ENCODE measurements at places on chromosomes 13 and 19.
A peak's percentile ranks its signal among the peaks of the same experiment; 100 is the strongest.

- no peak for DNase-seq
These were observed 431 bp downstream of the FUT3 start for GRCh38 chr19:5850743-5851293.

- DNase-seq = no peak
These were observed 839 bp upstream of the CKAP2 start for GRCh38 chr13:52454459-52454819.

- DNase-seq = peak; percentile 11
These were observed 17.3 kb downstream of the PLD3 start for GRCh38 chr19:40365613-40366401.

DNA sequence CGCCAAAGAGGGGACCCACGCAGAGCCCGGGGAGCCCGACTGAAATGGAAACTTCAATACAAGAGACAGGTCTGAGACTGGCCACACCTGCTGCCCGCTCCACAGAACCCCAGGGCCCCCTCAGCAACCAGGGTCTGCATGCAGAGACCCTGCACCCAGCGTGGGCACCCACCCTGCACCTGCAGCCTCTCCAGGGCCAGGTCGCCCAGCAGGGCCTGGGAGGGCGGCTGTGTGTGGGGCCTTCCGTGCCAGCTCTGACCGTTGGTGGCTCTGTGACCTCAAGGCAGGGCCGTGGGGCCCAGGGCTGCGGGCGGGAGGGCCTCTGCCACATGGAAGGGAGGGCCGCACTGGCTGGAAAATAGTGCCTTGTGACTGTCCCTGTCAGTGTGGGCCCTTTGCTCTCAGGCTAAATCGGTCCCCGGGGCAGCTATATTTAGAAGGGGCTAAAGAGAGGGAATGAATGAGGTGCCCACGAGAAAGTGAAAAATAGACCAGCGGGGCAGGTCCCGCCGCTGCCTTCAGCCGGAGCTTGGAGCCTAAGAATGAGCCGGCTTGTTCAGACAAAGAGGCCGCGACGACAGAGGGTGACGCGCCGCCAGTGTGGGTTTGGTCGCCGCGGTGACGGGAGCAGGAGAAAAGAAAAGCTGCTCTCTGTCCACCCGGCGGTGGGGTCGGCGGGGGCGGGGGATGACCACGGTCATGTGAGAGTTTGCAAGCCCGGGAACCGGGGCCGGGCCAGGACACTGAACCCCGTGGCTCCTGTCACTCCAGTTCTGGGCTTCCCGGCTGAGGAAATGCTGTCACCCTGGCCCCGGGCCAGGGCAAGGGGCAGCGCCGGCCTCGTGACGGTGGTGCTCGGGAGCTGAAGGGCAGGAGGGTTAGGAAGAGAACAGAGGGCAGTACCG, 70.5 kb downstream of the GADD45B start:
- no peak for DNase-seq

DNA sequence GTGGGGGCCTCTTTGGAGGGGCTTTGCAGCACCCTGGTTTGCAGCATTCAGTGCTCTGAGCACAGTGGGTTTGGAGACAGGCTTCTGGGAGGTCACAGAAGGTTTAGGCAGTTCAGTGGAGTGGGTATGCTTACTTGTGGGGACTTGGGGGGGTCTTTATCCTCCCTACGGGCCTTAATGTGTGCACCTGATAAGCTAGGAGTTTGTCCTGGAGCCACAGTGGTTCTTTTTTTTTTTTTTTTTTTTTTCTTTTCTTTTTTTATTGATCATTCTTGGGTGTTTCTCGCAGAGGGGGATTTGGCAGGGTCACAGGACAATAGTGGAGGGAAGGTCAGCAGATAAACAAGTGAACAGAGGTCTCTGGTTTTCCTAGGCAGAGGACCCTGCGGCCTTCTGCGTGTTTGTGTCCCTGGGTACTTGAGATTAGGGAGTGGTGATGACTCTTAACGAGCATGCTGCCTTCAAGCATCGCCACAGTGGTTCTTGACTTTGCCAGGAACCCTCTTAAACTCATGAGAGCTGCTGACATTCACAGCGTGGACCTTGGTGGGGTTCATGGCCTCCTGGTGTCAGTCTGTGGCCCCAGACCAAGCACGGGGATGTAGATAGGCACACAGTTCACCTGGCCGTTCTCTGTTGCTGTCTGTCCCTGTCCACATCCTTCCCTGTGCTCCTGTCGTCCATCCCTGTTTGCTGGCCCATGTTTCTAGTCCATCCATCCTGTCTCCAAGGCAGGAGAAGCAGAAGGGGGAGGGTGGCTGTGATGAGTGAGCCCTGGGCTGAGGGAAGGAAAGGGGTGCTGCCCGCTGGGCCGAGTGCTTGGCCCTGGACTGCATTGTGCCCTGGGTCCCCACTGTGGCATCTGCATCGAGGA, 2.7 kb downstream of the EGLN2 start:
- no peak for DNase-seq

GRCh38 chr19:5624741-5625278, 1.9 kb downstream of the SAFB start:
- no peak for DNase-seq

- no peak for DNase-seq
These were observed 475.9 kb upstream of the HTR2A start for GRCh38 chr13:47372751-47373150.

GRCh38 chr13:45915686-45916439, 64.3 kb upstream of the SIAH3 start:
- no peak for DNase-seq

GRCh38 chr13:21998279-21998990, 327.6 kb downstream of the FGF9 start:
- DNase-seq = no peak

- DNase-seq = no peak
These were observed 650.5 kb upstream of the SLC10A2 start for GRCh38 chr13:103716718-103717117.

- DNase-seq = no peak
These were observed 66.9 kb downstream of the MICU2 start for GRCh38 chr13:21537105-21537504.

- DNase-seq = no peak
These were observed 58.0 kb downstream of the USPL1 start for GRCh38 chr13:30675717-30676116.

DNA sequence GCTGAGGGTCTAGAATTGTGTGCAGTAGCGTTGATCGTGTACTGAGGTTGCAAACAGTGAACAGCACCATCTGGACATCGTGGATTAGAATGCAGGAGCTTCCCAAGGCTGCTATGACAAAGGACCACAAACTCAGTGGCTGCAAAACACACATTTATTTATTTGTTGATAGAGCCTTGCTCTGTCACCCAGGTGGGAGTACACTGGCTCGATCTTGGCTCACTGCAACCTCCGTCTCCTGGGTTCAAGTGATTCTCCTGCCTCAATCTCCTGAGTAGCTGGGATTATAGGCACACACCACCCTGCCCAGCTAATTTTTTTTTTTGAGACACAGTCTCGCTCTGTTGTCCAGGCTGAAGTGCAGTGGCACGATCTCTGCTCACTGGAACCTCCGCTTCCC, 2.3 kb upstream of the UHRF1 start:
- no peak for DNase-seq

- no peak for DNase-seq
These were observed 25.3 kb downstream of the RAP2A start for GRCh38 chr13:97459215-97459777.

DNA sequence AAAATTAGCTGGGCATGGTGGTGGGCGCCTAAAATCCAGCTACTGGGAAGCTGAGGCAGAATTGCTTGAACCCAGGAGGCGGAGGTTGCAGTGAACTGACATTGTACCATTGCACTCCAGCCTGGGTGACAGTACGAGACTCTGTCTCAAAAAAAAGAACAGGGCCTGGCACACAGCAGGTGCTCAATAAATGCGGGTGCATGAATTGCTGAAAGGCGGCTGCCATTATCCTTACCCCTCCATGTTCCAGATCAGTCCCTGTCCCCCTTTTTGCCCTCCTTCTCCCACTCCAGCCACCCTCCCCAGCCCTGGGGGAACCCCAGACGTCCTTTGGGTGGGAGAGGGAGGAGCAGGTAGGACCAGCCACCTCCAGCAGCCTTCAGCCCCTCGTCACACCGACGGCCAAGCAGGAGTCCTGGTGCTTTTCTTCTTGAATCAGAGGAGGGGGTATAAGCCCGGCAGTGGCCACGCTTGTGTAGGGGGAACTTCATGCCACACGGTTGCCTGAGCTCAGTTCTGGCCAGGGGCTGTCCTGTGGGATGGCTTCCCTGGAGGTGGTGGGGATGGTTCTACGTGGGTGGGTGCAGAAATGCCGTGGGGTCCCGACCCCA, 20.4 kb upstream of the NFIC start:
- no peak for DNase-seq

DNA sequence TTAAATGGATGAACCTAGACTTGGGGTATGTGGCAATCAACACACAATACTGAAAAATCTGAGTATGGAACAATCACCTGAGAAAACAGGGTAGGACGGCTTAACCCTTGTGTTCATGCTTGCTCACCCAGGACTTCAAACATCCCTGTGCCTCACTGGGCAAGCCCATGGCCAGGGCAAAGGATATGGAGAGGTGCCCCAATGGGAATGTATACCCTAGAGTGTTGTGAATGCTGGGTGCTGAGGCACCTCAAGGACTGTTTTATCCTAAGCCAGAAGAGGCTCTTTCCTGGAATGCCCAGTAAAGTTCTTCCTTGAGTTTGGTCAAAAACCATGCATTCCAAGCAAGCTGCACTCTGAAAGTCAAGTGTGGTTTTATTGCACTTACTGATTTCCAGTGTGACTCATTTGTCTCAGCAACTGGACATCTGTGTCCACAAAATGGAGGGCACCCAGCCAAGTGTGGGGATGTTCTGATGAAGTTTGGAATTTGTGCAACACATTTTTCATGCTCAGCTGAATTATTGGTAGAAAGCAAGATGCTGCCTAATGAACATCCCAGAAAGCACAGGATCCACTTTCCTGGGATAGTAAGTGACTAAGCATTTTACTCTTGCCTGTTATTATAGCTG, 531.3 kb downstream of the RFC3 start:
- DNase-seq = no peak

DNA sequence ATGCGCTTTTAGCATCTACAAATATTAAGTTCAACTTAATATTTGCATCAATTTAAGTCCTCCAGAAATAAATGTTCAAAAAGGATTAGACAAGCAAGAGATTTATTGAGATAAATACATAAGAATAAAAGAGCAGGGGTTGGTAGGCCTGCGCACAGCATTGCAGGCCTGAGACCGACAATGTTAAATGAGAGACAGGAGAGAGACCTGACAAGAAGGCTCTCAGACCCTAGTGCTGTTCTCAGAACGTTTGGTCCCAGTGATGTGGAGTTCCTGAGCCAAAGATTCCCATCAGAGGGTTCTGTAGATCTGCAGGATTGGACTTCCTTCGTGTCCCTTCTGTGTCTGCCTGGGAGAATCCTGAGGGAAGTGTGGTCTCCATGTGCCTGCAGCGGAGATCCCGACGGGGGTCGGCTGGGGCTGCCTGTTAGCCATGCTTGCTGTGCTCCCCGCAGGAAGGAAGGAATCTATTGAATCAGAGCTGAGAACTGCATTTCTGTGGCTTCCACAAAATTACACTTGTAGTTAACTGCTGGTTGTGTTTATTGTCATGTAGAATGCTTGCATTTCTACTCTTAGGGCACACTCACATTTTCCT, 369.9 kb upstream of the SLC10A2 start:
- DNase-seq = no peak

GRCh38 chr19:4113398-4114088, 10.4 kb downstream of the MAP2K2 start:
- DNase-seq = no peak

GRCh38 chr19:11563532-11563931, 4.5 kb upstream of the ELOF1 start:
- no peak for DNase-seq

- DNase-seq = no peak
These were observed 18.5 kb downstream of the ZNF101 start for GRCh38 chr19:19687090-19687489.

- DNase-seq = no peak
These were observed 59.5 kb upstream of the SLC7A1 start for GRCh38 chr13:29654843-29655547.

DNA sequence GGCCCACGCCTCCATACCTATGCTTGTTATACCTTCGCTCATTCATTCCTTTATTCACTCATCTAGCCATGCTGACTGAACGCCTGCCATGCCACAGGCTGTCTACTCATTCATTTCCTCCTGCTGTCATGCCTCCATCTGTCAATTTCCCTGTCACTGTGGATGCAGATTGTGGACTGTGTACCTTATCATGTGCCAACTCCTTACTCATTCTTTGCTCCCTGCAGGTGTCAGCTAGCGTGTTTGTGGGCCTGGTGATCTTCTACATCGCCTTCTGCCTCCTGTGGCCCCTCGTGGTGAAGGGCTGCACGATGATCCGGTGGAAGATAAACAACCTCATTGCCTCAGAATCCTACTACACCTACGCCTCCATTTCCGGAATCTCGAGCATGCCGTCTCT, 4.1 kb upstream of the PSMD8 start:
- DNase-seq = no peak

- DNase-seq = no peak
These were observed 484.6 kb downstream of the TSHZ3 start for GRCh38 chr19:30864391-30865215.

GRCh38 chr13:60945396-60945795, 470.3 kb downstream of the PCDH20 start:
- no peak for DNase-seq

- no peak for DNase-seq
These were observed 216.5 kb downstream of the EFNB2 start for GRCh38 chr13:106318941-106319411.

- DNase-seq = no peak
These were observed 95.7 kb downstream of the STK24 start for GRCh38 chr13:98480915-98481877.

GRCh38 chr13:38166116-38166515, 183.5 kb upstream of the UFM1 start:
- no peak for DNase-seq

DNA sequence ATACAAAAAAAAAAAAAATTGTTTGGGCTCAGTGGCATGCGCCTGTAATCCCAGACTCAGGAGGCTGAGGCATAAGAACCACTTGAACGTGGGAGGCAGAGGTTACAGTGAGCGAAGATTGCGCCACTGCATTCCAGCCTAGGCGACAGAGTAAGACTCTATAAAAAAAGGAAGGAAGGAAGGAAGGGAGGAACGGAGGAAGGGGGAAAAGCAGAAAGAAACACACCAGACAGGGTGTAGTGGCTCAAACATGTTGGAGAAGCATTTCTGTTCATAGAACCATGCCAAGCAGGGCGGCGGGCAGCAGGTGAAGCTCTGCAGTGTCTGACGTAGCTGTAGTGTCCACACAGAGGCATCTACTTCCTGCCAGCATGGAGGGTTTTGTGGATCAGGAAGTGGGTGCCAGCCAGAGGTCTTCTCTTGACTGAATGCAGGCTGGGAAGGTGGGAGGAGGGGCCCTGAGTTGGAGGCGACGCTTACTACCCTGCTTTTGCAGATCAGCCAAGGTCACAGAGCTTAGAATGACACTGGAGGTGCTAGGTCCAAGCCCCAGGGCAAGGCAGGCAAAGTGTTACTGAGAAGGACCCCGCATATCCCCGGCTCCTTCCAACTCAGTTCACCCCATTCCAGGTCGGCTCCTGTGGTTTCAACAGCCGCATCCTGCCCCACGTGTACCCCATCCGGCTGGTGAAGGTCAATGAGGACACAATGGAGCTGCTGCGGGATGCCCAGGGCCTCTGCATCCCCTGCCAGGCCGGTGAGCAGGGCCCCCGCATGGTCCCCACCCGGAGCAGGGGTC, 11.6 kb upstream of the PGLS start:
- no peak for DNase-seq

- DNase-seq = peak; percentile 56
These were observed 5.6 kb downstream of the BCL3 start for GRCh38 chr19:44753932-44754749.

Data from activated T-cell treated with anti-CD3 and anti-CD28 coated beads for 1 hour (primary cell).